Iris pigment epithelial cell (primary cell): ENCODE measurements at places on chromosomes 7 and 10.

DNA sequence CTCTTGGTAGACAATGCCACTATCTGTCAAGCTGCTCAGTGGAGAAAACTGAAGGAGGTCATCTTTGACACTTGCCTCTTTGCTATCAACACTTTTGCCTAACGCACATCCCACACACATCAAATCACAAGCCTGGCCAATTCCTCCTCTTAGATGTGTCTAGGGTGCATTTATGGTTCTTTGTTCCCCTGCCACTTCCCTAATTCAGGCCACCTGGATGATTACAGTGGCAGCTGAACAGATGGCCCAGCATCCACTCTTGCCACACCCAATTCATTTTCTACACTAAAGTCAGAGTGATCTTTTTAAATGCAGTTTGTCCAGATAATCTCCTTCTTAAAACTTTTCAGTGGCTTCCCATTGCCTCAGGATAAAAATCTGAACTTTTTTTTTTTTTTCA is 58.6 kb downstream of the LAMB4 start:
- no peak for DNase-seq

DNA sequence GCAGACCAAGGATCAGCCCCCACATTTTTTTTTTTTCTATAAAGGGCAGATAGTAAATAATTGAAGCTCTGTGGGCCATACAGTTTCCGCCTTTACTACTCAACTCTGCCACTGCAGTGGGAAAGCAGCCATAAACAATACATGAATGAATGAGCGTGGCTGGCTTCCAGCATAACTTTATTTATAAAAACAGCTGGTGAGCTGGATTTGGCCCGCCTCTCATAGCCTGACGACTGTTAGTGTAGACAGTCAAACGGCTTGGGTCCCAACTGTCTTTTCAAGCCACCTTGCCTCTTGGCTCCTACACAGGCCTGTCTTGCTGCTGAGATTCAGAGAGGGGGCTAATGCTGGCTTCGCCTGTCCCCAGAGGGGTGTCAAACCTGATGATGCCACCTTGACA is 169.8 kb upstream of the GPR26 start:
- DNase-seq: no peak

GRCh38 chr7:30760514-30761213 is 8.7 kb downstream of the INMT start:
- DNase-seq: peak; percentile 58

GRCh38 chr10:58399410-58399809 is 14.2 kb downstream of the TFAM start:
- peak; percentile 69 for DNase-seq

GRCh38 chr10:45580371-45581215 is 92.0 kb downstream of the ZFAND4 start:
- DNase-seq: no peak

DNA sequence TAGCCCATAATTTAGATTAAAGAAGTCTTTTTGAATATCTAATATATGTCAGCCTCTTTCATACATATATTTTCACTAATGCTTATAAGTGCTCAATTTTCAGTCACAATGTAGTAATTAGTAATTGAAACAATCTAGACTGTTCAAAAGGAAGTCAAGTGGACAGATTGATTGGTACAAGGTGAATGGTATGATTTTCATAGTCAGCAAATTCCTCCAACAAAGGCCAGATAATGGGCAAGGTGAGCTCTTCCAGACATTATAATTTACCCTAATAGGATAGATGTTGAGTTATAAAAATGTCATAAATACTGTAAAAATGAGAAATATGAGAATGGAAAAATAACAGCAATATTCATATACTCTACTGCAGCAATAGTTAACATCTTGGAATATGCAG is 44.4 kb upstream of the OPN4 start:
- no peak for DNase-seq

- no peak for DNase-seq
These were observed 122.5 kb downstream of the TMEM26 start for GRCh38 chr10:61330669-61331068.

- no peak for DNase-seq
These were observed 44.2 kb downstream of the CNNM2 start for GRCh38 chr10:102962267-102962666.

DNA sequence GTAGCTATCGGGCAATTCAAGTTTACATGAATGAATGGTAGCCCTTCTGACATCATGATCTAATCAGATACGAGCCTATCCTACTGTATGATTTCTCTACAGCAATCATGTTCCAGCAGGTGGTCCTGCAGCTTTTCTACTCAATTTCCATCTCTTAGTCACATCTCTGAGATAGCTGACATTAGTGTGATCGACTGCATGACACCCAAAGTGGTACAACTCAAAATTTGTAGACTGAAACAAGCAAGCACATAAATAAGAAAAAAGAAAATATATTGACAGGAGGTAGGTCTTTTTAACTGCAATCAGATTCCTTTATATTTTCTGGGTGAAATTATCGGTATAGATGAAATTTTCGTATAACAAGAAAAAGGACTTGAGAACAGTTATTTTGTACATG is 132.0 kb downstream of the PPP1R17 start:
- DNase-seq: no peak

DNA sequence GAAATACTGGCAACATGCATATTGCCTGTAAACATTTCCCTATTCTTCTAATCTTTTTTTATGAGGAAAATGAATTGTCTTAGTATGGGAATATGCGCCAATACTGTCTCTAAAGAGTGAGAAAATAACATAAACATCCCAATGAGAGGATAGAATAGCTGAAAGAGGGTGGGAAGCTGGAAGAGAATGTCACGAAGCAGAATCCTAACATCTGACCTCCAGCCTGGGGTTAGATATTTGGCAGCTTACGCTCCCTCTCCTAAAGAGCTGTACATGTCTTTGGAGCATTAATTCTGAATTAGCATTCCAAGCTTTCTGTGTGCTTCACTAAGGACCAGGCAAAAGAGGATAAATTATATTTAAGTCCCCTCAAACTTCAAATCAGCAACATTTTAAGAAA is 31.6 kb upstream of the SLC16A12 start:
- DNase-seq: no peak

- DNase-seq: peak; percentile 97
These were observed 26.9 kb downstream of the BLVRA start for GRCh38 chr7:43785420-43785819.

- no peak for DNase-seq
These were observed 111.5 kb upstream of the IFRD1 start for GRCh38 chr7:112338786-112339185.

- no peak for DNase-seq
These were observed 156.1 kb upstream of the TRIM24 start for GRCh38 chr7:138304071-138304320.

DNA sequence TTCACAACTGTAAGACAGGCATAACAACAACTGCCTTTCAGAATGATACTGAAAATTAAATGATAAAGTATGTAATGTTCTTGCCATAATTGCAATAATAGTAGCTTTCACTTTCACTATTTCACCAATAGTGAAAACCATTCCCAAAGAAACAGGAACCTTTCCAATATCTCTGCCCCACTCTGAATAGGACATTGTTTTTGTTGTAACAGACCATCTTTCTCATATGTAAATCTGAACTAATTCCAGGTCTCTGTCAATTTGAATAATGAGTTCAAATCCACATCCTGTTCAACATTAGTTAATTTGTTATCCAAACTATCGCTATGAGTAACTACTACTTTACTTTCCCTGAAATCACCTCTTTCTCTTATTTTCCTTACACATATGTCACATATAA is 148.0 kb downstream of the LRRN3 start:
- peak; percentile 9 for DNase-seq

- peak; percentile 28 for DNase-seq
These were observed 23.6 kb downstream of the ZNF783 start for GRCh38 chr7:149285603-149286002.

GRCh38 chr10:9878383-9878782 is 1139.3 kb upstream of the CELF2 start:
- no peak for DNase-seq

GRCh38 chr7:44184206-44184872 is 4.9 kb downstream of the GCK start:
- DNase-seq: peak; percentile 88

DNA sequence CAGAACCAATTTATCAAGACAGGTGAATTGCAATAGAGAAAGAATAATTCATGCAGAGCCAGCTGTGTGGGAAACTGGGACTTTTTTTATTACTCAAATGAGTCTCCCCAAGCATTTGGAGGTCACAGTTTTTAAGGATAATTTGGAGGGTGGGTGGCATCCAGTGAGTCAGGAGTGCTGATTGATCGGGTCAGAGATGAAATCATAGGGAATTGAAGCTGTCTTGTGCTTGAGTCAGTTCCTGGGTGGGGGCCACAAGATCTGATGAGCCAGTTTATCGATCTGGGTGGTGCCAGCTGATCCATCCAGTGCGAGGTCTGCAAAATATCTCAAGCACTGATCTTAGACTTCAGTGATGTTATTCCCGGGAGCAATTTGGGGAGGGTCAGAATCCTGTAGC is 9.9 kb upstream of the MYO1G start:
- no peak for DNase-seq
